ENCODE measurements at places on chromosomes 16 and 17. TPM values are rescaled to one million over a fixed set of nuclear protein-coding genes. Genes with fewer than 3 reads are reported as not detected.

- peaks cover 2% of the 10 kb centered on the region for H3K4me1 ChIP-seq
- DNase-seq: no peak
- no peak overlapping the region for H3K27ac ChIP-seq
Observed at GRCh38 chr17:17910060-17910459, 62.1 kb downstream of the TOM1L2 start.

The SMIM36 gene
- total RNA-seq: not detected

DNA sequence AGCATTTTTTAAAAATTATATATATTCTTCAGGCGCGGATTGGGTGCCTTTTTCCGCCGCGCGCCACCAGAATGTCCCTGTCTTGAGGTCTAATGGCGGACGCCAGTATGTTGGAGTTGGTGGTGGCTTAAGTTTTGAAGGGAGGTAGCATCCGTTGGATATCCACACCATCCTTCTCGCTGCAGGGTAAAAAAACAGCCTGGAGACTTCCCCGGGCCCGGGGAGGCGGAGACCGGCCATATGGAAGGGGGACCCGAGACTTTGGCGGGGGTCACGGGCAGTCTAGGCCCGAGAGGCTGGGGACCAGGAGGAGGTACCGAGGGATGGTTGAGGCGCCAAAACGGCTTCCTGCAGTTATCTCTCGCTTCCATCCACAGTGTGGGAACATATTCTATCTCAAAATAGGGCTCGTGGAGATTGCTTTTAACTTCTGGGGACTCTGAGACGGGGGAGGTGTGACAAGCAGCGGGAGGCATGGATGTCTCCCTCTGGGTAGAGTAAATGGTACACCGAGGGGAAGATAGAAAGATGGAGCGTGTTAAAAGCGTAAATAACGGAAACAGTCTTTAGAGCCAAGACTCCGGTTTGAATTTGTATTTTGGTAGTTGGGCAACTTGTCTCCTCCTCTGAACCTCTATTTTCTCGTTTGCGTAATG, at the start of gene SF3B3:
Gene SF3B3 (plus strand): TSS at position 74 of the 656 bp plus-strand sequence. CDS start 2,841 bp downstream, outside the sequence.
- H3K4me1 ChIP-seq: peaks cover 7% of the 10 kb centered on the region
- peak; percentile 52 for DNase-seq
- peak within 1 kb of the TSS; percentile 58 for H3K27ac ChIP-seq

- no peaks in the 10 kb centered on the region for H3K36me3 ChIP-seq
- no peak overlapping the region for H3K27ac ChIP-seq
- no peaks in the 10 kb centered on the region for H3K27me3 ChIP-seq
- H3K4me3 ChIP-seq: no peak overlapping the region
- no peak for DNase-seq
Observed at GRCh38 chr17:51474764-51475163, 214.4 kb downstream of the UTP18 start.

- no peak overlapping the region for H3K4me3 ChIP-seq
- H3K36me3 ChIP-seq: peaks cover 8% of the 10 kb centered on the region
- H3K4me1 ChIP-seq: no peaks in the 10 kb centered on the region
- H3K27ac ChIP-seq: no peak overlapping the region
- no peaks in the 10 kb centered on the region for H3K27me3 ChIP-seq
Observed at GRCh38 chr16:4679850-4680636, 13.3 kb upstream of the NUDT16L1 start.

DNA sequence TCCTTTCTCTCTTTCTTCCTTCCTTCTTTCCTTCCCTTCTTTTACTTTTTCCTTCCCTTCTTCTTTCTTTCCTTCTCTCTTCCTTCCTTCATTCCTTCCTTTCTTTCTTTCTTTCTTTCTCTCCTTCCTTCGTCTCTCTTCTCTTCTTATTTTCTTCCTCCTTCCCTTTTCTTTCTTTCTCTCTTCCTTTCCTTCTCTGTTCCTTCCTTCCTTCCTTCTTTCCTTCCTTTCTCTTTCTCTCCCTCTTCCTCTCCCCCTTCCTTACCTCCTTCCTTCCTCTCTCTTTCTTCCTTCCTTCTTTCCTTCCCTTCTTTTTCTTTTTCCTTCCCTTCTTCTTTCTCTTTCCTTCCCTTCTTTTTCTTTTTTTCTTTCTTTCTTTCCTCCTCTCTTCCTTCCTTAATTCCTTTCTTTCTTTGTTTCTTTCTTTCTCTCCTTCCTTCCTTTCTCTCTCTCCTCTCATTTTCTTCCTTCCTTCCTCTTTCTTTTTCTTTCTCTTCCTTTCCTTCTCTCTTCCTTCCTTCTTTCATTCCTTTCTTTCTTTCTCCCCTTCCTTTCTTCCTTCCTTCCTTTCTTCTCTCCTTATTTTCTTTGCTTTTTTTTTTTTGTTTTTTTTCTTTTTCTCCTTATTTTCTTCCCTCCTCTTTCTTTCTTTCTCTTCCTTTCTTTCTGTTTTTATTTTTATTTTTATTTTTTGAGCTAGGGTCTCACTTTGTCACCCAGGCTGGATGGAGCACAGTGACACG, 22.8 kb downstream of the GPR142 start:
- DNase-seq: no peak
- H3K27ac ChIP-seq: no peak overlapping the region
- H3K36me3 ChIP-seq: no peaks in the 10 kb centered on the region
- no peaks in the 10 kb centered on the region for H3K27me3 ChIP-seq
- H3K4me3 ChIP-seq: no peak overlapping the region

GRCh38 chr16:89026121-89026612, 49.2 kb upstream of the CBFA2T3 start:
- no peaks in the 10 kb centered on the region for H3K36me3 ChIP-seq
- DNase-seq: no peak
- H3K4me1 ChIP-seq: no peaks in the 10 kb centered on the region
- H3K4me3 ChIP-seq: no peak overlapping the region
- no peaks in the 10 kb centered on the region for H3K27me3 ChIP-seq
- no peak overlapping the region for H3K27ac ChIP-seq

The SLC12A3 gene
- total RNA-seq: not detected

DNA sequence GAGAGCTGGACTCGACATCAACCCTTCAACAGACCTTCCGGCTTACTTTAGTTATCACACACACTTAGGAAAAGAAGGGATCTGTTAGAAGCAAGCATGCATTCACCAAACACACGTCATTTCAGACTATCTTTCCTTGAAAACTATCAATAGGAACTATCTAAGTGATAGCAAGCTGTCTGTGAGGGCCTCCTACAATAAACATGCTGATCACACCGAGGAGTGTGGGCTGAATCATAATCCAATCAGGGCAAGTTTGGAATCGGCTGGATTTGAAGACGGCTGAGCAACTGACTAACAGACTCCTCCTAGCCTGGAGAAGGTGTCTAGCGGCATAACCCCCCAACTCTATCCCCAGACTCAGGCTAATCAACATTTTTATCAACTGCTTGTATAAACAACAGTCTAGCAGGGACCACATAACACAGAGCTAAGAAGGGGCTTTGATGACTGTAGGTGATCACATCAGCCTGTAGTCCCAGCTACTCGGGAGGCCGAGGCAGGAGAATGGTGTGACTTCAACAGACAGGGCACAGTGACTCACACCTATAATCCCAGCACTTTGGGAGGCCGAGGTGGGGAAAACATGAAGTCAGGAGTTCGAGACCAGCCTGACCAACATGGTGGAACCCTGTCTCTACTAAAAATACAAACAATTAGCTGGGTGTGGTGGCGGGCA, 14.1 kb downstream of the NXN start:
- H3K4me1 ChIP-seq: peaks cover 8% of the 10 kb centered on the region
- H3K36me3 ChIP-seq: peaks cover 23% of the 10 kb centered on the region
- H3K27ac ChIP-seq: no peak overlapping the region
- H3K4me3 ChIP-seq: no peak overlapping the region
- no peaks in the 10 kb centered on the region for H3K27me3 ChIP-seq
